AG10803 (cell line): ENCODE measurements at places on chromosomes 4 and X.

DNA sequence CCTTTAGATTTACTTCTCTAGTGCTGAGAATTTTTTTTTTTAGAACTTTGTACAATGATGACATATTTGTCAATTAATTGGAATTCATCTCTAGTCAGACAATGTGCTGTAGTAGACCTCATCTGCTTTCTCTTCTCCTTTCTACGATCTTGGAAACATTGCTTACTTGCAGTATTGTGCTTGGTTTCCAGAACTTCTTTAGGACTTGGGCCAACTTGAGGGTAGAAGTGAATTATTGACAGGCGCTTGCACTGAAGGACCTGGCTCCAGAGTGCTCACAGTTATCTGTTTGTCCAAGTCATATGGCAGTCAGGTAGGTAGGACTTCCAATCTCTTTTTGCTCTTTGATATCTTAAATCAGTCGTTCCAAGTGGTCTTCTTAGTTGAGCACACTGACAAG is 39.6 kb downstream of the FNIP2 start:
- no peak for DNase-seq

GRCh38 chr4:119690871-119691270 is 62.3 kb upstream of the PDE5A start:
- DNase-seq: no peak

GRCh38 chrX:47564438-47565085 is 3.6 kb downstream of the ARAF start:
- no peak for DNase-seq

DNA sequence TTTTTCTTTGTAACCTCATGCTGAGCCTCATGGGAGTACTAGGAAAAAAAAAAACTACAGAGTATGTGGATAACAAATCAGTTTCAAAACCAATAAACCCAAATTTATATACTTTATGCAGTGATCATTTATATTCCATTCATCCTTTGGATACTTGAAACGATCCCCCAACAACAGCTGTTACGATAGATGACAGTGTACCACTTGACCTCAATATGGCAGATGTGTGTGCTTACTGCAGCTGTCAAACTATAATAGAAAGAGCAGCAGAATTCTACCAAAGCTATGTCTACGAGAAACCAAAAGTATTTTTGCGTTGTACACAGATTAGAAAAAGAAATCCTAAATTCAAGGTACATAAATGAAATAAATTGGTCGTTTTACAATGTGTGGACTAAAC is 337.8 kb downstream of the PDGFC start:
- no peak for DNase-seq

- no peak for DNase-seq
Observed at GRCh38 chr4:118894034-118894433, 5.4 kb downstream of the SYNPO2 start.

- no peak for DNase-seq
Observed at GRCh38 chrX:120294651-120295050, 16.6 kb downstream of the TMEM255A start.

DNA sequence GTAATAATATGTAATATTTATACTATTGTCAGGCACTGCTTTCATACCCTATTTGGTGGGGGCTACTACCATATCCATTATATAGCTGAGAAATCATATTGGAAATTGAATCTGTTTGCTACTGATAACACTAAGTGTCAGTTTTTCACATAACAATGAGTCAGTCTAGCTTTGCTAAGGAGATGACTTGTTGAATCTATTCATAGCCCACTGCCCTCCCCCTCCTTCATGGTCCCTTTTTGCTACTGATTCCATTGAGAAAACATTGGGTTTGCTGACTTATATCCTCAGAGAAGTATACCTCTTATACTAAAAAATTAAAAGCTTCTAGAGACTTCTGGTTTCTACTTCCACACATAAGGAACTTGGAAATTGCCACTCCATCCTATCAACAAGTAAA is 1898.4 kb downstream of the STIM2 start:
- no peak for DNase-seq

DNA sequence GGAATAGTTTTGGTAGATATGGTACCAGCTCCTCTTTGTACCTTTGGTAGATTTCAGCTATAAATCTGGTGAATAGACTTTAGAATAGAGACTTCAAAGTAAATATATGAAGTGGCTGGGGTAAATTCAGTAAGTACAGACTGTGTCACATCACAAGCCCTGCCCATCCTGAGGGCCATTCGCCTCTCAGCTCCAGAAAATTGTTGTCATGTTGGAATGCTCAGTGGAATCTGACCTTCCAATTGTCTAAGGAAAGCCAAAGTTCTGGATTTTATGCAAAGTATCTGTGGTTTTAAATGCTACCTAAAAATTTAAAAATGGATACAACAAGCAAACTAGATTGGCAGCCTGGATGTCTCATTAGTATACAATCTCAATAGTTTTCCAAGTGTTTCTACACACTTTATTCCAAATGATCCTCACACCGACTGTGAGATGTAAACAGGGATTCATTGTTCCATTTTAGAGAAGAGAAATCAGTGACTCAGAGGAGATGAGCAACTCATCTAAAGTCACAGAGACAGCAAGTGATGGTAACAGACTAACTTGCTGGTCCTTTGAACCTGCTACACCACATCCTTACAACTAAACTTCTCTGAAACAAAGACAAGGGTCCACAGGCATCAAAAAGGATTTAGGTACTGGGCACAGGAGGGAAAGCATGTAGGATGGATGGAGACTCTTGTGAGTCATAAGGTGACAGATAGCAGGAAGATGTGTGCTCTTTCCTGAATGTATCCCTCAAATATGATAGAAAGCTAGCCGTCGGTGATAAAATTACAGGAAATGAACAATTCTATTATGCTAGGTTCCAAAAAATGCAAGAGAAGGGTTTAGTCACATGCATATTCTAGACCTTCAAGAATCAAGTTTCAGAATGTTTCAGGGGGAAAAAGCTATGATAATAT is 127.3 kb downstream of the ATP10D start:
- DNase-seq: peak; percentile 36

- peak; percentile 74 for DNase-seq
Observed at GRCh38 chr4:120842031-120842430, 80.5 kb downstream of the PRDM5 start.

DNA sequence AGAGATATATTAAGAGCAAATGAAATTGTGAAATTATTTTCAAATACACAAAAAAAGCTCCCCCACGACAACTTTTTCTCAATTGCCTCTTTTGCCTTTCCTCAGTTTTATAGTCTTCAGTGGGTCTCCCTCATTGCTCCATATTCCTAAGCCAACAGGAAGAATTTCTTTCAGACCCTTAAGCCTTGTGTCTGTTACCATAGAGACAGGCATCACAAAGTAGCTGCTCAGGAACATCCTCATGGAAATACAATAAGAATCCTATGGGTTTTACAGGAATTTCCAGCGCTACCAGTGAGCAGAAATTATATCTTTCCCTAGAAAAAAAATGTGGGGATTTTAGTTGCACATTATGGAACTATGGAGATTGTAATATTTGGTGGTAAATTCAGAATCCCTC is 121.9 kb upstream of the DMD start:
- no peak for DNase-seq

GRCh38 chr4:182745237-182745636 is 171.9 kb downstream of the DCTD start:
- no peak for DNase-seq

DNA sequence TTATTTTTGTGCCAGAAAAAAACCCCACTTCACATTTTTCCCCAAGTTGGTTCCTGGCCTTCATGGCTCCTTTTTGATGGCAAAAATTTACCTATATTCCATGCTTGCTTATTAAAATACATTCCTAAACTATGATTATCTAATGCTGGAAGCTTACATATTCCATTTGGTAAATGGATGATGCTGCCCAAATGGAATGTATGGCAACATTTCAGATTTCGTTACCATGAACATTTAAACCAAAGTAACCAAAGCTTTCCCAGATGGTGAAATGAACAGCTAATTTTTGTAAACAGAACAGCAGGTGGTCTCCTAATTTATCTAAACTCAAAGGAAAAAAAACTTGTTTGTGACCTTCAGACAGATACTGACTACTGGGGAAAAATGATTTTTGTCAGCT is 110.8 kb upstream of the TEX13A start:
- peak; percentile 9 for DNase-seq

DNA sequence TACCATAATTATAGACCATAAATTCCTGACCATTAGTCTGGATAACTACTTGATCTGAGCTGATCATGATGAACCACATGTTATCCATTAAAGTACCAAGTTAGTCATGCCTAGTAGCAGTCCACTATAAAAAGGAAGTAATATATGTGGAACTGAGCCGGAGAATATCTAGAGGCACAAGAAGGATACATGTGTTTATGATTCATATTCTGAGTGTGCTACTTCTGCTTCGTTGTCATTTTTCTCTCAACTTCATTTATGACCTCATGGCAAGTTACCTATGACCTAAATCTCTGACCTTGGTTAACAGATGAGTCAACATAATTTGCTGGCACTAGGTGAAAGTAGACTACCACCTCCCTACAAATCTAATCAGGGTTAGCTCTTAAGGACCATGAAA is 56.5 kb upstream of the ANKRD17 start:
- peak; percentile 74 for DNase-seq

GRCh38 chr4:95547715-95548471 is 880 bp downstream of the UNC5C start:
- DNase-seq: peak; percentile 2

GRCh38 chrX:133587818-133588217 is 172.5 kb upstream of the GPC4 start:
- no peak for DNase-seq

DNA sequence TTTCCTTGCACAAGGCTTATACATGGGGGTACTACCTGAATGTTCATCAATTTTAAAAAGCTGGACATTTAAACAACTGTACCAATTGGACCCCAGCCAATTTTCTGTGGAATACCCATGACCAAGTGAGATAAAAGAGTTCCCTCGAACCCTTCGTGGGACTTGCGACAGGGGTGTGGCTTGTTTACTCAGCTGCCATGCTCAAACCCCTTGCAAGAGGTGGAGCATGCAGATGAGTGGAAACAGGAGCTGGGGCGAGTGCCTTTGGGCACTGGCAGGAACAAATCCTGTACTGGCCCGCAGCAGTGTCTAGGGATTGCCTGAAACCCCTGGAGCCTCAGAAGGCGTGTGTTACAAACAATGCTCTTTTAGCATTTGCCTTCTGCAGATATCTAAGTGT is 144.2 kb downstream of the PDHA2 start:
- DNase-seq: no peak

DNA sequence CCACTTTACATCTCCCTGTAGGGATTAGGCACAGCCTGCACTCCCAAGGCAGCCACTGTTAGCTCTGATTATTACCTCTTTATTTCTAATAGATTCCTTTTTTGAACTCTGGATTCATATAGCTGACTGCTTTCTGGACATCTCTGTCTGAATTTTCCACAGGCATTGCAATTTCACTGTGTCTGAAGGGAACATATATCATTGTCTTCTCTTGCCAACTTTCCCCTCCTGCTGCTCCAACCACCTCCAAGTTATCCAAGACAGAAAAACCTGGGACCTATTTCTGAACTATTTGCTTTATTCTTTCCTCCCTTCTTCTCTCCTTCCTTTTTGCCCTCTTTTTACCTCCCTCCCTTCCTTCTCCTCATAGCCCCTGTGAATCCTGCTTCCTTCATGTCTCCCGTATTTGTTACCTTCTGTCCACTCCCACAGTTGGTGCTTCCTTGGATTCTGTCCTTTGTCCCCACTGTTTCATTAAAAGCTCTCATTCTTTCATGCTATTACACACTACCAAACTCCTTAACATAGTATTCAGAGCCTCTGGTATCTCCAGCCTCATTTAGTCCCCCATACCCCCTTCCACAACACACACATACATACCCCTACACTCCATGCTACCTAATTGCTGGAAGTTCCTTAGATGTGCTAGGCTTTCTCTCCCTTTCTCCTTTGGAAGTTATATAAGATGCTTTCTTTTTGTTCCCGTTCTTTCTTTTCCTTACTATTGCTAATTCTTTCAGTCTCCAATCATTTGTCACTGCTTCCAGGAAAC is 34.7 kb downstream of the FGF2 start:
- DNase-seq: no peak

- DNase-seq: no peak
Observed at GRCh38 chr4:176830971-176831370, 38.2 kb upstream of the VEGFC start.

DNA sequence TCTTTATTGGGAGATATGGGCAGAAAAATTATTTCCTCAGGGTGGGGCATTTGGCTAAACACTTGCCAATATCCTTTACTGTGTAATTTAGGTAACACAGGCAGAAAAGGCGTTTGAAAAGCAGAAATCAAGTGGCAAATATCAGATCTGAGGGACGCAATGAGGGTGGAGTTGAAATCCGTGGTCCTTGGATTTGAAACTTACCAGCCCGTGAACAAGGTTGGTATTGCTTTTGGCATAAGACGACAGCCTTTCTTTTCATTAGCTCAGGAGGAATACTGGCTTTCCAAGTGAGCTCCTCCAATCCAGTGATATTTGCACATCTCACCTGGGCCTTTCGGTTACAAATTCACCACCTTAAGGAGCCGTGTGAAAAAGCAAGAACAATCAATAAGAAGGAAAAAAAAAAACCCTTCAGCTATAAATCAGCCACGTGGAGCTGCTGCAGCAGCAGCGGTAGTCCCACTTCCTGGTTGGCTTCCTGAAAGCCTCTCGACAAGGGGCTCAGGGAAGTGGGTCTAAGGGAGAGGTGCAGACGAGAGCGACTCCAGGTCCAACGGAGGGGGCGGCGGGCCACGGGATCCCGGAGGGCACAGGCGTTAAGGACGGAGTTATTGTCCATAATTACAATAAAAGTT is 734 bp upstream of the GALNT7 start:
- DNase-seq: no peak

DNA sequence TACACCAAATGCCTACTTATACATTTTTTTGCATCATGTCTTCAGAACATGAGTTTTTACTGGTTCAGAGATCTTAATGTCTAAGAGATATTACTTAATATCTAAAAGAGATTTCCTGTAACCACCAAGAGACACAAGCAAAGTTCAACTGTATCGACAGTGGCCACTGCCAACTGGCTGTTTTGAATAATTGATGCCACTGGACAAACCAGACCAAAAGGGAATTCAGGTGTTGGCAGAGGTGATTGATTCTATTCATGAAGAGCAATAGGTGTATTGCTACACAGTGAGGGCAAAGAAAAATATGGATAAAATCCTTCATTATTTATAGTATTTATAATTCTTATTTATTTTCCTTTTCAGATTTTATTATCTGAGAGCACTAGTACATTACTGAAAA is 58.5 kb upstream of the ANKRD17 start:
- no peak for DNase-seq

- no peak for DNase-seq
Observed at GRCh38 chrX:108036298-108036973, 8.4 kb upstream of the VSIG1 start.

DNA sequence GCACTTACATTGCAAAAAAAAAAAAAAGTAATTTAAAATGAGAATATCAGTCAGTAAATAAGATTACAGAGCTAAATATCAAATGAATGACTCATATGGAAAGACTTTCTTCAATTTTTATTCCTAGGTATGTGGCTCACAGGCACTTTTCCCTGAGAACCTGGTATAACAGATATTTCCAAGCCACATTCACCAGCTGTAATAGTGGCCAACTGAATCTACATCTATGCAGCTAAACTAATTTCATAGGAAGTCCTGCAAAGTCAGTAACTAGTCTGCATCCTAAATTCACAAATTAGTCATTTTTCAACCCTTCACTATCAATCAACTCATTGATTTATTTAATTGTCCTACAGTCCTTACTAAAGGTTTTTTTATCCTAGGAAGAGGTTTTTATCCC is 5.6 kb downstream of the PDE5A start:
- peak; percentile 12 for DNase-seq
